ENCODE measurements at places on chromosomes 16 and 17.

GRCh38 chr16:76450890-76451289, 173.7 kb downstream of the CNTNAP4 start:
- no peak for DNase-seq

DNA sequence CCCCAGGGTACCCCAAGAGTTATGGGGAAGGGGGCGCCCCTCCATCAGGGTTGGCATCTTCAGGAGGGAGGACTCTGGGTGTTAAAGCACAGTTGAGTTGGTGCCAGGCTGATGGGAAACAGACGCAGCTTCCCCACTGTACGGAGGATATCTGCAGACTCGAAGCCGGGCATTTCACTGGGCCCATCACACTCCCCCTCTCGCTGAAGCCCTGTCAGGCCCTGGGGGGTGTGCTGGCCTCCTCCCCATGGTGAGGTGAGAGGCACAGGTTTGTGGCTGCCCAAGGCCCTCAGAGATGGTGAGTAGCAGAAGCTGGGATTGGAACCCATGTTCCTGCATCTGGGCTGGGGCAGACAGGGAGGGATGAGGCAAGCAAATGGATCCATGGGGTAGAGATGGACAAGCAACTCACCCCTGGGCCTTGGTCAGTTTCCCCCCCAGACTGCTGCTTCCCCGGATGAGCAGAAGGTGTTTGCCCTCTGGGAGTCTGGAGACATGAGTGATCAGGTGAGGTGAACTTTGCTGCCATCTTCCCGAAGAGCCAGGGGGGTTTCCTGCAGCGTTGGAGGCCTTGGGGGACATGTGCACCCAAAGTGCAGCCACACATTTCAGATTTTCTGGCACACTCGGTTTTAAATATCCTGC, 31.0 kb downstream of the POLR3E start:
- no peak for DNase-seq

DNA sequence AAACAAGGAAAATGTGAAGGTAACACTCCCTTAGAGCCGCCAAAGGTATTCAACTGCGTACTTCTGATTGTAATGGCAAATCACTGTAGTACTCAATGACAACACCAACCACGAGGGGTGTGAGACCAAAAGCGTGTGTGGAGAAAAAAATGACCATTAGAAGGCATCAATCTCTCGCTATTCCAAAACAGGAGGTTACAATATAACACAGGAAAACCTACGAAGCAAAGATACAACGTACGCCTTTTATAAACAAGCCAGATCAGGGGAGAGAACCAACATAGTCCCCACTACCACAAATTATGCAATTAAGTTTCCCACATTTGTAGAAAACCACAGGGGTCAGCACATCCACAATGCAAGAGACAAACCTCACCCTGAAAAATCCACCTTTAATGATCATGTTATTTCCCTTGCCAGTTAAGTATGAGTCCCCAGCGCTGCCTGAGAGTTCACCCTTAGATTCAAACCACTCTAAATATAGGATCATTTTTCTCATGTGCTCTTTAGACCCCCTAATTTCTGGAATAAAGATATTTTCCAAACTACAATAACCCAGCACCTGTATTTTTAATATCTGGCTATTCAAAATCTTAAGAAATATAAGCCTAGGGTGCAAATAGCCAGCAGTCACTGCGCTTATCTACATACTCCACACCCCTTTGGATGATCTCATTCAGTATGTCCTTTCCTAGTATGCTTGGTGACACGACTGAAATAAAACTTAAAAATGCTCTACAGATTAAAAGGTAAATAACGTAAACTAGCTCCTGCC, 12.4 kb downstream of the TEX14 start:
- no peak for DNase-seq

- DNase-seq, result no peak
These were observed 195.3 kb downstream of the CYB561 start for GRCh38 chr17:63250830-63251229.

DNA sequence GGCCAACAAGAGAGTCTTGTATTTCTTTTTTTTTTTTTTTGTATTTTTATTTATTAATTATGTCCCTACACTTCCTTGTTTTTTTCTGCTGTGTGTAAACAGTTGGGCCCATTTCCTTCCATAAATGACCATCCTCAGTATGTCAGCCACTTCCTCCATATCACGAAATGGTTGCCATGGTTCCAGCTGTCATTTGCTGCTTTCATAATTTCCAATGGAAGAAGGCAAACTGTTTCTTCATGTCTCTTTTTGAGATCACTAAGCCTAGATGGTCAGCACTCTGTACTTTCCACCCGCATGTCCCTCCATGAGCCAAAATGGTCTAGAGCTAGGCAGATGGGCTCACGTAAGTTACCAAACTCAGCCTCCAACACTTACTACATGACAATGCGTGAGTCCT, 133.5 kb upstream of the FOXF1 start:
- no peak for DNase-seq

- no peak for DNase-seq
These were observed 101.2 kb downstream of the TTC19 start for GRCh38 chr17:16100737-16101400.

GRCh38 chr16:13070268-13070667, 168.9 kb downstream of the SHISA9 start:
- DNase-seq, result no peak

DNA sequence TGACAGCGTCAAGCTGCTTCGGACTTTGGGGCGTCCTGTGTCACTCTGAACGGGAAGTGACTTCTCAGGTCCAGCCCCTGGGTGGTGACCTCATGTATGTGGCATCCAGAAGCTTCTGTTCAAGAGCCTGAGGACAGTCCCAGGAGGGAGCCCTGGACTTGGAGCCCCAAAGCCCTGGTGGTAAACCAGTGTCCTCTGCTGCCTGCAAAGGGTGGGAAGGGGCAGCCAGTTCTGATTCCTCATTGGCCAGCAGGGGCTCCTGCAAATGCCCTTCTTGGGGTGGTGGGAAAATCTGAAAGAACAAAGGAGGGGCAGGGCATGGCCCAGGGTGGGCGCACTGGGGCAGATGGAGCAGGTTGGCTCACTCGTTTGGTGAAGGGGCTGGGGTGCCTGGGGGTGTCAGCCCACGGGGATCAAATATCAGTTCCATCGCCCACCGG, 1.6 kb downstream of the OSGIN1 start:
- DNase-seq, result no peak

DNA sequence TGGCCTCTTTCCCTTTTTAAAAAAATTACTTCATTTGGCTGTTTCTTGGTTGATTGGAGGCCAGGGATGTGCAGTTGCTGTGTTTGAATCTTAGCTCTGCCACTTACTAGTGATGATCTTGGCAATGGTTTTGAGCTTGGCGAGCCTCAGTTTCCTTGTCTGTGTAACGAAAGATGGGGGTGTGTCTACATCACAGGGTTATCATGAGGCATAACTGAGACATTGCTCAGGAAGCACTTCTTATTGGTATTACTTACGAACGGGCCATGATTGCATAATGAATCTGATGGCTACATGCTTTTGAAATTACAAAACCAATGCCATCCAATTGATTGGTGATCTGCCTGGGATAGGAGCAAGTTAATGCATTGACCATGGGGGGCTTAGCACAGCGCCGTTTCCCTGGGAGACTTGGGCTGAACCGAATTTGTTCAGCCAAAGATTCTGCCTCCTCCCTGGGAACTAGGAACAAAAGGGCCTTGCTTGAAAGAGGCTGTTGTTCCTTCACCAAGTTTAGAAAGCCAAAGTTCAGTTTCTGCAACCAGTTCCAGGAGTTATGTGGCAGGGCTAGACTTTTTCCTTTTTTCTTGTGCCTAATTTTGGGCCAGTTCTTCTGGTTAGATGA, 21.9 kb downstream of the CMIP start:
- DNase-seq, result no peak

GRCh38 chr17:56034197-56034635, 119.1 kb upstream of the ANKFN1 start:
- no peak for DNase-seq

DNA sequence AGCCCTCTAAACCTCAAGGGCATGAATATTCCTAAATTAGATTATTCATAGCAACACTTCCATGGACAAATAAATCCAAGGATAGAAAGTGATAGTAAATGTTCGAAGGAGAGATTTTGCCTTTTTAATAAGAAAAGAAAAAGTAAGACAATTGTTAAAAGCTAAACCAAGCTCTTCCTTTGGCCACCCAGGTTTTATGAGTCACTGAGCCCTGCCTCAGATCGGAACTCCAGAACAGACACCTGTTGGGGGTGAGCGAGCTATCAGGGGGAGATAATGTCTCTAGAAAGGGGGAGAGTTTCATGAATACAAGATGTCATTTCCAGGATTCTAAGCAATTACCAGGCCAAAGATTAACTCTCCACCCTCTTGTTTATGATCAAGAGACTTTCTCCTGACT, 171.4 kb downstream of the ANKFN1 start:
- DNase-seq, result no peak

DNA sequence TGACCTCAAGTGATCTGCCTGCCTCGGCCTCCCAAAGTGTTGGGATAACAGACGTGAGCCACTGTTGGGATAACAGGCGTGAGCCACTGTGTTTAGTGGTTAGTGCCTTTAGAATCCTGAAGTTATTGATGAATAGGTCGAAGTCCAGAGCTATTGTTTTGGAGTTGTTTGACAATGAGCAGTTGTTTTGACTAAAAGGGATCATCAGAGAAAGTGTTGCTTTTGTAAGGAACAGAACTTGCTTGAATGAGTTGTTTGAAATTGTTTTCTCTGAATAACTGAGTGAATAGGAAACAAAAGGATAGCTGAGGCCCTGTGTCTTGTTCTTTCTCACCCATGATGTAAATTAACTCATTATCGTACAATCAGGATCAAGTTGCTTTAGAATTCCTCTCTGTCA, 46.6 kb downstream of the PRPSAP2 start:
- no peak for DNase-seq

GRCh38 chr16:57797526-57798266, 4.6 kb downstream of the KIFC3 start:
- no peak for DNase-seq

- no peak for DNase-seq
These were observed 100.9 kb downstream of the AMFR start for GRCh38 chr16:56324406-56324805.

DNA sequence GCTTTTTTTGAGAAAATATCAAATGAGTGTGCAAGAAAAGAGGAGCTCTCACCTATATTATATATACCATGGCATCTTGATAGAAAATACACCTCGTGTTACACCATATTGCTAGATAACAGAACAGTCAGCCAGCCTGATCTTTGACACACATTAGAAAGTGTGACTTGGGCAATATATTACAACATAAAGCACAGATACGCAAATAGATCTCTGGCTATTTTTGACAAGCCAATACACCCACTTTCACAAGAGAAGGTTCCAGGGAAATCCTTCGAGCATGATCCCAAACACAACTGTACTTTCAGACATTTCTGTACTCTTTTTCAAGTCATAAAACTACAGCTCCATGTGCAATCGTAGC, 9.4 kb downstream of the GGA2 start:
- DNase-seq, result no peak

- no peak for DNase-seq
These were observed 18.9 kb downstream of the TEX2 start for GRCh38 chr17:64244165-64244564.

- DNase-seq, result peak; percentile 55
These were observed 20.1 kb upstream of the TAOK1 start for GRCh38 chr17:29369831-29370735.

DNA sequence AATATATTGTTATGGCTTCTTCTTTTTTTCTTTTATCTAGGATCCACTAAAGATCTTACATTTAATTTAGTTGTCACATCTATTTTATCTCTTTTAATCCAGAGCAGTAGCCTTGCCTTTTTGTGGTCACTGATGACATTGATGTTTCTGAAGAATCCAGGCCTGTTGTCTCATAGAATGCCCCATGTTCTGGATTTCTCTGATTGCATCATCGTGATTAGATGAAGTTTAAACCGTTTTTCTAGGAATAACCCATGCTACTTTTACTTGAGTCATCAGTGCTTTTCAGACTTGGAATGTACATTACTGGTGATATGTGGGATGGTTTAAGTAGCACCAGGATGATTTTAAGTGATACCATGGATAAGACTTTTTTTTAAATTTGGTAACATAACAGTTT, 106.4 kb upstream of the CES5A start:
- DNase-seq, result no peak

GRCh38 chr16:53817117-53817755, 113.3 kb downstream of the FTO start:
- peak; percentile 78 for DNase-seq

GRCh38 chr16:11128211-11129141, 127.5 kb downstream of the SOCS1 start:
- DNase-seq, result no peak

- peak; percentile 1 for DNase-seq
These were observed 263.8 kb downstream of the CDH11 start for GRCh38 chr16:64858076-64858475.

DNA sequence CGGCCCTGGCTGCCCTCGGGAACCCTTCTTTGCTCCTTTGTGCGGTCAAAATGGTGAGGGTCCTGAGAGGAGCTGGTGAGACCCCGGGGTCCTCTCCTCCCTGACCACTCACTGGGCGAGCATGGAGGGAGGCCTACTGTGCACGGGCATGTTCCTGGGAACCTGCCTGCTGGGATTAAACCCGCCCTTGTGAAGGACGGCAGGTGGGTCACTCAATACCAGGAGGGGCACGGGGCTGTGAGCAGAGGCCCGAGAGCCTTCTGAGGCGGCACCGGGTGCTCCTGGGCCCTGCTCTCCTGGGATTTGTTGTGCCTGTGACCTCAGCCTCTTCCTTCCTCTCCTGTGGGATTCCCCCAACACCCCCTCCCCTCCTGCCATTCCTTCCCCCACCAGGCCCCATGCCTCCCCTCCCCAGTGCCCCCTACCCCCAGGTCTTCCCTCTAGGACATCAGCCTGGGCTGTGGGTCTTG, 19.7 kb downstream of the METRNL start:
- no peak for DNase-seq

GRCh38 chr17:66629762-66630161, 205.2 kb upstream of the CACNG5 start:
- DNase-seq, result no peak

Measured in AG04450 (cell line).